Activated naive CD4-positive, alpha-beta T cell treated with anti-CD3 and anti-CD28 coated beads for 36 hours (primary cell): ENCODE measurements at places on chromosomes 3 and 15.
A peak's percentile ranks its signal among the peaks of the same experiment; 100 is the strongest.

GRCh38 chr3:167798443-167798842 is 62.9 kb downstream of the SERPINI1 start:
- DNase-seq = no peak

- DNase-seq = no peak
These were observed 15.3 kb downstream of the PIK3CA start for GRCh38 chr3:179163503-179163902.

DNA sequence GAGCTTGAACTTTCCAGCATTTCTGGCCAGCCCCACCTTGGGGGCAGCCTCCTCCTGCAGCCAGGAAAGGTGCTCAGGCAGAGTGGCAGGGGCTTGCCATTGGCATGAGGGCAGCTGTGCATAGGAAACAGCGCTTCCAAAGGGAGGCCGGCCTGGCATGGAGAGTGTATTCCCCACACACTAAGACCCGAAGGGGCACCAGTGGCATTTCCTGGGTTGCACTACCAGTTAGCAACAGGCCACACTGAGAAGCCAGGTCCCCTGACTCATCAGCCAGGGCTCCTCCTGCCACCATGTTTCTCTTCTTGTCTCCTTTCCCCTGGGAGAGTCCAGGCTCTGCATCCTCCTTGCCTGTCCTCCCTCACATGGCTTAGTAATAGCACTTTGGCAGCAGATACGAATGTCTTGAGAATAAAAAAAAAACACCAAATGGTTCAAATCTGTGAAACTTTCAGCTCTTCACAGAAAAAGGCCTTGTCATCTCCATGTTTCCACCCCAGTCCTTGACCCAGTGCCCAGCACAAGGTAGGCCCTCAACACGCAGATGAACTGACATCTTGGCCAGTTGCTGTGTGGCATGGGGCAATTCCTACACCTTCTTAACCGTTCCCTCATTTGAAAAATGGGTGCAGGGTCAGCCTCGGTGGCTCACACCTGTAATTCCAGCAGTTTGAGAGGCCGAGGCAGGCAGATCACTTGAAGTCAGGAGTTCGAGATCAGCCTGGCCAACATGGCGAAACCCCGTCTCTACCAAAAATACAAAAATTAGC is 180.4 kb downstream of the SMAD6 start:
- DNase-seq = no peak

DNA sequence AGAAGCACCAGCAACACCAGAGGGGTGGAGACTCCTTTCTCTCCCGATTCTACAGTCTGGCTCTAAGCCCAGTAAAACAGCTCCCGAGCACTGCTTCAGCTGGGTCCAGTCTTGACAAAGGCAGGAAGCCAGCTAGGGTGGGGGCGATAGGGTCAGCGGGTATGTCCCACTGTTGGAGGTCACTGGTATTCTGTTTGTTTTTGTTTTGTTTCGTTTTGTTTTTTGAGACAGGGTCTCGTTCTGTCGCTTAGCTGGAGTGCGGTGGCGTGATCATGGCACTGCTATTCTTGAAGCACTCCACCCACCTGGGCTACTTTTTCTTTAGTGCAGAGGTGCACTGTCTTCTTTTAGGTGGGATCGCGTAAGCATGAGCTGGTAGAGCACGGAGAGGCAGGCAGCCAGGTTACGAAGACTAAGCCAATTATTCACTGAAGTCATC is 16.3 kb downstream of the GCSAM start:
- DNase-seq = no peak

DNA sequence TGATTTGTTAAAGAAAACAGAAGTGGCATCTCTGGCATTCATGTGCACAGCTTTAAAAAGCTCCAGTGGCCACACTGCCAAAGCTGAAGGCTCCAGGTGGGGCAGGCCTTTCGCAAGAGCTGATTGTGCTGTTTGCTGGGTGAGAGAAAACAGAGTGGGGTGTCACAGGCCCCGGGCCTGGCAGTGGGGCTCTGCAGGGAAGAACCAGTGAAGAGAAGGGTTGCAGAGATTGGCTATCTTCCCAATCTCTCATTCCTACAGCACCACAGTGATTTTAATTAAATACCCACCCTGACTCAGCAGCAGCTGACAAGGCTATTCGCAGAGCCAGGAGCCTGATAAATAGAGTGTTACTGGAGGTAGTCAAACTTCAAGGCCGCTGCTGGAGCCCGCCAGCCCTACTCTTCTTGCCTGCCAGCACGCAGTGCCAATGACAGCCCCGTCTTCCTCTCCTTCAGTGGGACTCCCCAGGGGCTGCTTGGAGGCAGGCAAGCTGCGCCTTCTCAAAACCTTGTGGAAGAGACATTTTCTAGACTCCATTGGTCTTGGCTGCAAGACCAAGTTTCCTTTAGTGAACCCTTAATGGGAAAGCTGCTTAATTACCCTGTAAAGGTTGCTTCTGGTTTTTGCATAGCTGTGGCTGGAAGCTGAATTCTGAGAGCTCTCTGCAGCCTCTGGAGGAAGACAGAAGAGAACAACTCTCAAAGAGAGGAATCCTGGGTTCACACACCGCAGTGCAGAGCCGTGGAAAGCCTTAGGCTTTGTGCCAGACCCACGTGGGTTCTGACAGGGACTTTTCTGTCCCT is 225.8 kb upstream of the SLCO3A1 start:
- DNase-seq = no peak

- DNase-seq = no peak
These were observed 57.3 kb upstream of the PRTG start for GRCh38 chr15:55800216-55800615.

- DNase-seq = peak; percentile 37
These were observed 33.0 kb downstream of the ARID3B start for GRCh38 chr15:74573987-74574386.

- no peak for DNase-seq
These were observed 168.0 kb downstream of the SHOX2 start for GRCh38 chr3:157938154-157938779.

GRCh38 chr15:89647191-89647851 is 7.9 kb downstream of the KIF7 start:
- DNase-seq = peak; percentile 76

GRCh38 chr3:4993276-4994143 is 14.3 kb downstream of the BHLHE40 start:
- DNase-seq = no peak

DNA sequence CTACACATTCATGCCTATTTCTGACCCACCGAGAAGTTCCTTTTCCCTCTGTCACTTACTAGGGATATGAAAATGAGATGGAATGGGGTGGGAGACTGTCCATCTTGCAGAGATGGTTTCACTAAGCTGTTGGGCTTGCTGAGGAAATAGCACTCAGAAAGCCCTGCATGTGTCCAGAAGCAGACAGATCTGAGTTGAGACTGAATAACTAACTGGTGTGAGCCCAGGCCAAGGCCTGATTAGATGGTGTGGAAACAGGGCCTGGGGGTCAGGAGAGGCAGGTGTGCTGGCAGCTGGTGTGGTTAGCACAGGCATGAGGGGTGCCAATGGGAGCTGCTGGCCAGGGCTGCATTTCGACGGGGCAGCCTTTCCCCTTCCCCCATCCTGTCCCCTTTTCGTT is 72.1 kb downstream of the CLSTN2 start:
- no peak for DNase-seq

DNA sequence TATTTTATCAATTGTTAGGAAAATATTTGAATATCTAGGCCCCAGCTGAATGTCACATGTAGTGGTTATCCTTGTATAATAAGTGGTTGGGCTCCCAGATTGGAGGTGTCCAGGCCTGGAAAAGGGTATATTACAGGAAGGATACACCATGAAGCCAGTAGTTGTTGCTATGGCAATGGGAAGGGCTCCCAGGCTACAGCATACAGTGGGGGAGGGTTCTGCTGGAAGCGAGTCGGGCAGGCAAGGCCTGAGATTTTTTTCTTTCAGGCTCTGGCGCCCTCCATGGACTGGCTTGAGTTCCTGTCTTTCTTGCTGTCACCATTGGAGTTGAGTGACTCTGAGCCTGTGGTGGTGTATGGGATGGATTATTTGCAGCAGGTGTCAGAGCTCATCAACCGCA is 8.9 kb downstream of the ECE2 start:
- DNase-seq = peak; percentile 55

GRCh38 chr15:63918317-63918672 is 84.5 kb upstream of the HERC1 start:
- DNase-seq = no peak

DNA sequence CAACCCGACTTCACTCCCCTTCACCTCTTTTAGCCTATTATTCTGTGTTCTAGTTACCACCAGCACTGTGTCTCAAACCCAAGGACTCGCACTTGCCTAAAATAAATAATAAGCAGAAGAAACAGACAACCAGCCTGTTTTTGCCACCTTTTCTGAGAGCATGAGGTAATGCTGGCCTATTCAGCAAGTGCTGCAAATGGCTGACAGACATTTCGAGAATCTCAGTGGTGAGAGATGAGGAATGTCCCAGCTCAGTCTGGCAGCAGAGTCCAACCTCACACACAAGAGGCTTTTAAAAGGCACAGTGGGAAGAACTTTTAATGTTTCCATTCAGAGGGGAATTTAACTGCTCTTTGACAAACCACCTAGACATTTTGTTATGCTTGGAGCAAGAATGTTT is 143.3 kb upstream of the GMNC start:
- no peak for DNase-seq

GRCh38 chr3:152299249-152299976 is 30.7 kb downstream of the MBNL1 start:
- DNase-seq = no peak

DNA sequence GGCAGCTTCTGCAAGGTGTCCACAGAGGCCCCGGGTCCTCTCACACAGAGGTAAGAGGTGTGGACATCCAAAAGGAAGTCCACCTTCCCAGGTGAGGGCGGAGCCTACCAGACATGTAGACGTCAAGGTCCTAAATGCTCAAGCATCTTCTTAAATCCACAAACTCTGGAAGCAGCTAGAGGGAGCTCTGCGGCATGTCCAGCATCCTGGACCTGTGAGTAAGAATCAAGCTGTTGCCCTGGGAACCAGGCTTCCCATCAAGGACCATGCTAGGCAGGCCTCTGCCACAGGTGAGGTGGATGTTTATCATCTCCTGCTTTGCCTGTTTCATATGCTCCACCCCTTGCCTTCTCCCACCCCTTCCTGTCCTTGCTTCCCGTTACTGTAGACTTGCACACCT is 368.2 kb downstream of the GABRG3 start:
- DNase-seq = no peak

GRCh38 chr15:81814882-81815455 is 230.8 kb downstream of the MEX3B start:
- no peak for DNase-seq

DNA sequence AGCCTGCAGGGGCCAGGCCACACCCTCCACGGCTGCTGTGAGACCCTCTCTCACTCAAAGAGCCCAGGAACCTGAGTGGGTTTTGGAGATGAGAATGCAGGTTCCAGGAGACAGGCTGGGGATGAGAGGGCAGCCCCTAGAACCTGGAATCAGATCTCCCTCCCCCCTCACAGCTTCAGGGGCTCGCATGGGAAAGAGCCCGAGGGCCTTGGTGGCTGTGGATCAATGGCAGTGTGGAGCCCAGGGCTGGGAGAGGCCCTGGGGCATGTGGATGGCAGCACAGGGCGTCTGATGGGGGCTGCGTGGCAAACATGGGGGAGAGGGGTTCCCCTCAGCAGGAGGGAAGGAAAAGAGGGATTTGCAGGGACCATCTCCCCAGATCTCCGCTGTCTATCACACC is 112.8 kb upstream of the RPL32 start:
- no peak for DNase-seq

- DNase-seq = no peak
These were observed 667.9 kb upstream of the SGO1 start for GRCh38 chr3:20853890-20854289.

GRCh38 chr15:40466426-40467260 is 4.1 kb upstream of the CHST14 start:
- DNase-seq = no peak

- no peak for DNase-seq
These were observed 68.7 kb upstream of the CGNL1 start for GRCh38 chr15:57307527-57308169.

DNA sequence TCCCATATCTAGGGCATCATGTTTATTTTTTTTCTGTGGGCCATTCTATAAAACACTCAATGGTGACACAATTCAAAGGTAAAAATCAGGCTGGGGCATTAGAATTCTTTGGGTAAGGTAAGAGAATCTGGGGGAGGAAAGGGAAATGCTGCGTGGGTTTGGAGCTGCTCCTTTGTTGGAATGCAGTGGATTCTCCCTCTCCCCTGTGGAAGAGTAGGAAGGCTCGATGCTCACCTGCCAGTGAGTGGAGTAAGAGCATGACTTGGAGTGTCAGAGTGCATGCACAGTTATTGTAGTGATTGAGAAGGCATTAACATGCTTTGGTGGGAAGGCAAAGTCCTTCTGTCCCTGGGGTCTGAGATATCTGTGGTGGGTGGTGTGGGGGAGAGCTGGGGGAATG is 280.0 kb downstream of the PDCD6IP start:
- DNase-seq = no peak

DNA sequence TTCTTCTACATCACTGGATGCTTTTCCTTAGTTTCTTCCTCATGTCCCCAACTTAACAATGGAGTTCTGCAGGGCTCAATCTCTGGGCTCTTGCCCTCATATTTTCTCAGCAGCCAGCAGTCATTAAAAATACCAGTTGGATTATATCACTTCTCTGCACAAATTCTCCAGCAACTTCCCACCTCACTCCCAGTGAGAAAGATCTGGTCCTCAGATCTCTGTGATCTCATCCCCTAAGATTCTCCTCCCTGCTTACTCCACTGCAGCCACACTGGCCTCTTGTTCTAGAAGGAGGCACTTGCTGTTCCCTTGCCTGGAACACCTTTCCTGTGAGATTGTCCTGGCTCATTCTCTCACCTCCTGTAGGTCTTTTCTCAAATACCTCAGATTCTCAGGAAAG is 6.1 kb downstream of the ERICH6 start:
- no peak for DNase-seq

DNA sequence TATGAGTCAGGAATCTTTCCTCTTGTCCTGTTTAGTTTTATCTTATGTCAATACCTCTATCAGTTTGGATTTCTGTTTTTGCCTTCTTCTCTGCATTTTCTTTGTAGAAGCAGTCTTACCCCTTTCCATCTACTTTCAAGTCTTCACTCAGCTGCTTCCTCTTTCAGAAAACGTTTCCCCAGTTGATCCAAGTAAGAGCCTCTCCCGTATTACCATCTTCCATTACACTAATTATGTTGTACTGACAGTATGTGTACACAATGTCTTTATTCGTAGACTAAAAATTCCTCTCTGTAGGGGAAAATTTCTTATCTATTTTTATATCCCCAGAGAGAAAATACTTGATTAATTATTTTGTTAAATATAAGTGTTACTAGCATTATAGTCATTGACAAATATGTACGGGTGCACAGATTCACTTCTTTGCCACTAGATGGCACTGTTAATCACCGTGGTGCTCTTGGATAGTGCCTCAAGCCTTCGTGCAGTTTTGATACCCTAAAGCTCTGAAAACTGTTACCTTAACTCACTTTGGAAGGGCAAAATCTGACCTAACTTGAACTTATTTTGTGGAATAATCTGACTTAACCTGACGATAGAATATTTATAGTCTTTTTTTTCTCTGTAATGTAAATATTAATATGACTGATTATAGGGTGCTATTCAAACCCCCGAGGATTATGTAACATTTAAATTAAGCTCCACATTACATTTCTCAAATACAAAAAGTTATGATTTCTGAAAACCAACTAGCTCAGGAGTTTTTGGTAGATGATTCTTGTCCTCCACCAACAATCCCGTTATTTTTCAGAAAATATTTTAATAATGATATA is 74.2 kb upstream of the POU1F1 start:
- peak; percentile 22 for DNase-seq
